Left ventricle myocardium superior (tissue), 1 donor: ENCODE measurements at places on chromosomes 5 and 9. TPM values are rescaled to one million over a fixed set of nuclear protein-coding genes. Genes with fewer than 3 reads are reported as not detected.
A peak's percentile ranks its signal among the peaks of the same experiment; 100 is the strongest.

GRCh38 chr9:4922730-4923129, 62.3 kb upstream of the JAK2 start:
- no peak for DNase-seq

The PLK2 gene
- 72.3 TPM for total RNA-seq

The KIF24 gene
- 0.45 TPM for total RNA-seq

DNA sequence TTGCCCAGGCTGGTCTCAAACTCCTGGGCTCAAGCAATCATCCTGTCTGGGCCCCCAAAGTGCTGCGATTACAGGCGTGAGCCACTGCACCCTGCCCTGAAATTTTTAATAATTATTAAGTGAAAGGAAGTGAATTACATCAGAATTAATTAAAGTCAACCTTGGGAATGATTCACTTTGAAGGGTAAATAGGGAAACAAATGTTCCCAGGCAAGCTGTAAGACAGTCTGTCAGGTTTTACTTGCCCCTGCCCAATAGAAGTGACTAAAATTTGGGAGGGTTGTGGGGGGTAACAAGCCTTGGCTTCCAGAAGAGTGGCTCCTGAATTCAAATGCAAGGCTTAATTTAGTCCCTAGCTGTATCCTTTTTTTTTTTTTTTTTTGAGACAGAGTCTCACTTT, 1.3 kb upstream of the LIX1 start:
- DNase-seq, result no peak

DNA sequence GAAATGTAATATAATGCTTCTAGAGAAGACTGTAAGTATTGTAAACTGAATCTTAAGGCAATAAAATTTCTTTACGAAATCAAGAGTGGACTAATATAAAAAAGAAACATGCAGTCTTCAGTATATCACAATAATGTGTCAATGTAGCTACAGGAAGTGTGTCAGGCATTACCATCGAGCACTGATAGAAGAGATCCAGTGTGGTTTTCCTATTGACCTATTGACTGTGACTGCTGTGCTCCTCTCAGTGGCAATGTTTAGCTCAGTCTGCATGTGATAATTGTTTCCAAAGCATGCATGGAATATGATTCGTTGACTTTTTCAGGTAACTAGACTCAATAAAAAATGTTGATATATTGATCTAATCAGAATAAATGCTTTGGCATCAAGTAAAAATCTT, 20.3 kb upstream of the PCSK1 start:
- no peak for DNase-seq

DNA sequence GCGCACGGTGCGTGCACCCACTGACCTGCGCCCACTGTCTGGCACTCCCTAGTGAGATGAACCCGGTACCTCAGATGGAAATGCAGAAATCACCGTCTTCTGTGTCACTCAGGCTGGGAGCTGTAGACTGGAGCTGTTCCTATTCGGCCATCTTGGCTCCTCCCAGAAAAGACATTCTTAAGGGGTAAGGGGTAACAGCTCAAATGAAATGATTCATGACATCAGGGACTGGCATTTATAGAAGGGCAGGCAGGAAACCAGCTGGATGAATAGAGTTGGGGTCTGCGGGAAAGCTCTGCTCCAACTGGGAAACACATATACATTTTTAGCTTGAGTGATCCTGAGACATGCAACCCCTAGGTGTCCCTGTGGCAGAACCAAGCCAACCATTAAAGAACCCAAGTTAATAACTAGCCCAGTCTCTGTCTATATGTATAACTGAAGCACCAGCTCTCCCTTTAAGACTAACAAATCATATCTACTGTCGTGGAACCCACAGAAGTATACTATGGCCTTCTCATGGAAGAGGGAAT, 119.3 kb downstream of the LMNB1 start:
- DNase-seq, result no peak

- DNase-seq, result no peak
Observed at GRCh38 chr5:96256795-96257470, 176.1 kb downstream of the PCSK1 start.

The THBS4 gene
- total RNA-seq, result 29.5 TPM

GRCh38 chr5:59276325-59276675, 617.2 kb downstream of the PDE4D start:
- DNase-seq, result no peak

- DNase-seq, result no peak
Observed at GRCh38 chr5:1520791-1521453, 2.8 kb downstream of the LPCAT1 start.

DNA sequence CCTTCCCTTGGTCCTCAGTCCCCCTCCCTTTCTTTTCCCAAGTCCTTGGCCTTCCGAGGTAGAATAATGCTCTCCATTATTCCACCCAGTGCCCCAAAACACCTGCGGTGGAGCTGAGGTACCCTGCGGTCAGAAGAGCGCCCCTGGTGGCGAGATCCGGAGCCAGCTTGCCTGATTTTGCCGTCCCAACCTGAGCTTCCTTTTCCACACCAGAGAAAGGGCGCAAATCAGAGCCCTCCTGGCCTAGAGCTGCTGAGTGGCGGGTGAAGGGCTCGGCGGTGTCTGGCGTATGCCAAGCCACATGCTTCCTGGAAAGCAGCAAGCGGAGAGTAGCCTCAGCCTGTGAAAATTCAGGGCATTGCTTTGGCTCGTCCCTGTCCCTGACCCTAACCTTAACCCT, 21.1 kb upstream of the CARTPT start:
- DNase-seq, result peak; percentile 50

DNA sequence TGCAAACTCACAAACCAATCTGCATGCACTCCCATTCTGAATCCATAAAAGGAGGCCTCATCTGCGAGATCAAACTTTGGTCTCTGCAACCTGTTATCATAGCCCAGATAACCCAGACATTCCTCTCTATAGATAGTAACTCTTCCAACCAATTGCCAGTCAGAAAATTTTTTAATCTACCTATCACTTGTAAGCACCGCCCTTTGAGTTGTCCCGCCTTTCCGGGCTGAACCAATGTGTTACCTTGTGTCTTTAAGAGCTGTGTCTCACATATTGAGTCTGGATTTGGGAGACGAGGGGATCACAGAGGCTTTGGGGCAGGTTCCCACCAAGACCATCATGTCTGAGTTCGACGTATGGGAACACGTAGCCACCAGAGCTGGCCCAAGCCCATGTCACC, 91.1 kb upstream of the PPP1R26 start:
- no peak for DNase-seq

The GRIA1 gene
- 0.15 TPM for total RNA-seq

- DNase-seq, result peak; percentile 74
Observed at GRCh38 chr9:137740312-137740711, 121.5 kb downstream of the EHMT1 start.

GRCh38 chr9:133086894-133087293, 25.1 kb downstream of the CEL start:
- DNase-seq, result no peak

GRCh38 chr9:82115900-82116299, 127.3 kb downstream of the SPATA31D1 start:
- no peak for DNase-seq

GRCh38 chr9:133579601-133580418, 29.4 kb downstream of the FAM163B start:
- peak; percentile 25 for DNase-seq

GRCh38 chr5:39073767-39074016, 507 bp downstream of the RICTOR start:
- DNase-seq, result no peak

GRCh38 chr5:168934169-168934568, 355.0 kb upstream of the PANK3 start:
- no peak for DNase-seq

- no peak for DNase-seq
Observed at GRCh38 chr5:16018970-16019369, 160.6 kb downstream of the MARCHF11 start.

The GFPT2 gene
- 15.3 TPM for total RNA-seq

- DNase-seq, result no peak
Observed at GRCh38 chr9:114450833-114451706, 54.2 kb downstream of the WHRN start.

GRCh38 chr5:153520952-153521351, 30.5 kb downstream of the GRIA1 start:
- DNase-seq, result no peak

- no peak for DNase-seq
Observed at GRCh38 chr9:88399966-88400365, 11.7 kb downstream of the SPIN1 start.

DNA sequence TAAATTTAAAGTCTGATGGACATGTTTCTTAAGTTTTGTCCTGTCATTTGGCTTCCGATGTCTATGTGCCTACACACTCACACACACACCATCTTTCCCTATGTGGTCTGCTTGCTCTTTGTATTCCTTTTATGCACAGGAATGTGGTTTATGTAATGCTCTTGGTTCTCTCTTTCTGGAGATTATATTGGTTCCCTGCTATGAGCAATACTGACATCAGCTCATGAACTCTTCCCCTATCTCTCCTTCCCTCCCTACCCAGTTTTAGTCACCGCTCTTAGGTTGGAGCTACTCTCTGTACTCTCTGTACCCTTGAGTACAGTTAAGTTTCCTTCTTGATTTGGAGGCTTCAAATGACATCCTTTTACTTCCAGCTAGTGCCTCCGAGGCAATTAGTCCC, 77.9 kb upstream of the MVB12B start:
- DNase-seq, result no peak

The UBAC1 gene
- 116 TPM for total RNA-seq

DNA sequence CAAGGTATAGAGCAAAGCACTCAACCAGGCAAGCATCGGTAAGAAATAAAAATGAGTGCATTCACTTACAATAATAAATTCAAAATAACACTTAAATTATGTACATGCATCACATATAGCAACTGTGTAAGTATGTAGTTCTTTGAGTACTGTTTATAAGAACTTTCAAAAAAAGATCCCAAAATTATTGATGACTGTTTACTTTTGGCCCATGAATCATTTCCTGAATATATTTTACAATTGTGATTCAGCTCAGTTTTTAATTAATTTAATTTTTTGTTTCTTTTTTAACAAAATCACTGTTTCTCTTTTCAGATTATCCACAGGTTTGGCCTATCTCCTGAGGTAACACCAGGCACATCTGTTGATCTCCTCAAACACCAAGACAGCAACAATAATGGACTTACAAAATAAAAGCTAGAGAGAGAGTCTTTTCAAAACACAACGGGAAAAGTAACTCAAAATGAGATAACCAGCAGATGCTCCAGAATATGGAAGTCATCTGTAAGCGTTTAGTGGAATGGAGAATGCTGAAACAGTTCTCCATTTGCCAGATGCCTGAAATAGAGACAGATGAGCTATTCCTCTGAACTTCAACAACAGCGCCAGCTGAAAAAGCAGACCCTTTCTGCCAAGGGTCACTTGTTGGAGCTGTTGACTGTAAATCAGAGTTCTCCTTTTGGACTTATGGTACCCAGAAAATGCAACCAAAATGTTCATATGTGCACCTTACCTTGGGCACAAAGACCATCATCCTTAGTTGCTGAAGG, 348.6 kb upstream of the RGMB start:
- no peak for DNase-seq
